ENCODE measurements at places on chromosomes 5 and 9.

GRCh38 chr5:145825751-145826180 lies 9.4 kb downstream of the PRELID2 start:
- DNase-seq, result peak; percentile 33

- DNase-seq, result peak; percentile 45
Observed at GRCh38 chr5:68315679-68316271, 100.2 kb downstream of the PIK3R1 start.

DNA sequence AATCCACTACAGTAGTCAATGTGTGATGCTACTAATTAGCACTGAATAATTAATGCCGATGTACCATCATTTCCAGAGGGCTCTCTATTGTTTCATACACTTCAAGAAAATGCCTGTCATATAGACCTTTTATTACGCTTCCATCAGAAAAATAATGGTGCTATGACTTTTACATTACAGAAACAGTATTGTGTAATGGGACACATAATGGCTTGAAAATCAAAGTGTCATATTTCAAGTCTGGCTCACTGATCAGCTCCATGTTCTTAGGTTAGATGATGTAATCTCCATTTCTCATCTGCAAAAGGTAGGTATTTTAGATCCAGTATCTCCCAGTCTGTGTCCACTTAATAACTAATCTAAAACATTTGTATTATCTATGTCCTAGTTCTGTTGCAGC lies 990.6 kb upstream of the TYRP1 start:
- no peak for DNase-seq

DNA sequence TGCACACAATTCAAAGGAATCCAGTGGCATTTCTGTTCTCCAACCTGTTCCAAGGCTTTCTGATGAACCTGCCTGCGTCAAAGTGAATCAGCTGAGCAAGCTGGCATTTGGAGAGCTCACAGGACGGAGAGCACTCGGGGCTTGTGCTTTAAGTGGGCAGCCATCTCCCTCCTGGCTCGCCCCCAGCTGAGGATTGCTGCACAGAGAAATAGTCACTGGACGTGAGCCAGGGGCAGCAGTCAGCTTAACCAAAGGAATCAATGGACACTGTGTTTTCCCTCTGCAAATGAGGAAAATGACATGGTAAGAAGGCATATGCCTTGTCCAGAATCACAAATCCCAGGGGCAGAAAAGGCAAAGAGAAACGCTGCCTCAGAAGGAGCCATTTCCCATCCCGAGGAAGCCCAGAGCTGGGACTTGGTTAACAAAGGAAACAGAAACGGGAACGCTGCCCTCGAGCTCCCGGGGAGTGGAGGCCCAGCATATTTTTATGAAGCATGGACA lies 299.4 kb downstream of the ZSWIM6 start:
- DNase-seq, result no peak

- DNase-seq, result peak; percentile 5
Observed at GRCh38 chr5:132180134-132180745, 47.4 kb downstream of the P4HA2 start.

- DNase-seq, result no peak
Observed at GRCh38 chr5:135441350-135441831, 5.8 kb downstream of the DCANP1 start.

GRCh38 chr9:88898039-88898720 lies 93.1 kb upstream of the S1PR3 start:
- DNase-seq, result no peak

GRCh38 chr9:115196919-115197318 lies 79.0 kb upstream of the TNC start:
- DNase-seq, result no peak
